Stimulated activated CD4-positive, alpha-beta T cell treated with anti-CD3 and anti-CD28 coated beads, Interleukin-4, amount 100 ng/mL, for 48 hours (primary cell): ENCODE measurements at places on chromosomes 5 and 9.

DNA sequence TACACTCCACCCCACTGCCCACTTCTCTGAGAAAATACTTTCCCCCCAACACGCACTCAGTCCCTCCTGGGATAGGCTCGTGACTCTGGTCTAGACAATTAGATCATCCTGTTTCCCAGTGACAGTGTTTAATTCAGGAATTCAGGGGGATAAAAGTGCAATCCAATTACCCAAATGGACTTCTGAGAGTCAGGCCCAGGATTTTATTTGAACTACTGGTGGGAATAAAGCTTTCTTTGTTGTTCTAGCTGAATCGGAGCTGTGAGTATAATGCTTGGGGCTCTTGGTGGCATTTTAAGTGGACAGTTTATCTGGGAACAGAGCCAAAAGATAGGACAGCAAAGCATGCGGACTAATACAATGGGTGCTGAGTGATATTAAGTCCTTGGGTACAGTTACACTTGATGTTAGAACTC, 683.3 kb downstream of the MAT2B start:
- DNase-seq, result no peak

DNA sequence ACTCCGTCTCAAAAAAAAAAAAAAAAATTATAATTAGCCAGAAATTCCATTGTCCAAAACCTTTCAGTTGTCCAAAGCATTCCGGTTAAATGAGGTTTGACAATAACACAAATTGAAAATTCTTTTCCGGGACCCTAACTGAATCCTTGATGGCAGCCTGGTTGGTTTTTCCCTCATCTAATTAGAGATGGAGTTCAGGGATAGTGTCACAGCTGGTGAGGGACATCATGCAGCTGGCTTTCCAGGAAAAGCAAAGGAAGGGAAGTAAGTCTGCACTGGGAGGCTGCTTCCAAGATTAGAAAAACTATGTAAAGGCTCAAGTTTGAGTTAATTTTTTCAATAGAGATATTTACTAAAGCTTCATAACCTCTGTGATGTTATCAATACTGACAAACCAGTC, 195.4 kb downstream of the ADAMTS12 start:
- no peak for DNase-seq

DNA sequence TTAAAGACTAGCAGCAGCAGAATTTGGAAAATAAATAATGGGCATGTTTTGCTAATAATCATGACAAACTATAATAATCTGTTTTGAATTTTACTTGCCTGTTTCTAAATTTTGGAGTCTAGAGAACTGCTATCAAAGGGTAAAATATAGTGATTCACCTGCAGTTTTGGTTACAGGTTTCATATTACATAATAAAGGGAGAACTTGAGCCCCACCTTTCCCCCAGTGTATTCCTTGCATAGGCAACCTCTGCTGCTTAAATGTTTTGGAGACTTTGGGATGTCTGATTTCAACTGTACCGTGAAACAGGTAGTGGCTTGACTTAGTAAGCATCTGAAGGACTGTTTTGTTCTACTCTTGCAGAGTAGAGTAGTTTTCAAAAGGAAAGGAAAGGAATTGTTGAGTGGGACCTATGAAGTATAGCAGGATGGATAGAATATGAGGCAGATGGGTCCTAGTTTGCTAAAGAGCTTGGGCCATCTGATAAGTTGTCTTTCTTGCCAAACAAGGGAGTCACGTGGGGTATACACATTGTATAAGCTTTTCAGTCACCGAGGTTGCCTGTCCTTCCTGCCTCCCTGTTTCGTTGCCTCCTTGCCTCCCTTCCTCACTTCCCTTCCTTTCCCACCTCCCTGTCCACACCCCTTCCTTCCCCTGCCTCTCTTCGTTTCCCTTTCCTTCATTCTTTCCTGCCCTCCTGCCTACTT, 19.1 kb downstream of the CREBRF start:
- DNase-seq, result no peak

GRCh38 chr5:32866138-32866537, 155.0 kb downstream of the NPR3 start:
- no peak for DNase-seq

DNA sequence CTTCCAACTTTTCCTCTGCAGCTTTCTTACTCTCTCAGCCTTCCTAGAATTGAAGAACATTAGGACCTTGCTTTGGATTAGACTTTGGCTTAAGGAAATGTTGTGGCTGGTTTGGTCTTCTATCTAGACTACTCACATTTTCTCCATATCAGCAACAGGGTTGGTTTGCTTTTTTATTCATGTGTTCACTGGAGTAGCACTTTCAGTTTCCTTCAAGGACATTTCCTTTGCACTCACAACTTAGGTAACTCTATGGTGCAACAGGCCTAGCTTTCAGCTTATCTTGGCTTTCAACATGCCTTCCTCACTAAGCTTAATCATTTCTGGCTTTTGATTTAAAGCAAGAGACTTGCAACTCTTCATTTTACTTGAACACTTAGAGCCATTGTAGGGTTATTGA, 153.1 kb downstream of the CCDC192 start:
- no peak for DNase-seq

DNA sequence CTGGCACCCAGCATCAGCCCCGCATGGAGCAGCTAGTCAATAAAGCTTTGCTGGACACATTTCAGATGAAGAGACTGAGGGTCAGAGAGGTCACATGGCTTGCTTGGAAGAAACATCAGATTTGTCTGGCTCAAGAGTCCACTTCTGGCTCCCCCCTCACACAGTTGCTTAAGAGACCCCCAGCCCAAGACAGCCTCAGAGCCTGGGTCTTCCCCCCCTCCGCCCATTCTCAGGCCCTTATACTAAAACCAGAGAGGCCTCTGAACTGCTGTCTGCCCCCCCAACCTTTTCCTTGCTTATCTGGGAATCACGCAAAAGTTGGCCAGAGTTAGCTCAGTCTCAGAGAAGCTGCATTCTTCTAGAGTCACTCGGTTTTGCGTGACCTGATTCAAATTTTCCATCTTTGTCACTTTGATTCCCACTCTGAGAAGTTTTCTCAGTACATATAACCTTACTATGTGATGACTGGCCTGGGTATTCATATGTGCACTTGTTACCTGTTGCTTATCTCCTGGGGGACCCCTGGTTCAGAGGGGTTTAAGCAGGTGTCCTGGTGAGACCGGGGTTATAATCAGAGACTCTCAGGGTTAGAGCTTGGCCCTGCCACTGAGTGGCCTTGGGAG, 145.4 kb upstream of the IER5L start:
- DNase-seq, result no peak

DNA sequence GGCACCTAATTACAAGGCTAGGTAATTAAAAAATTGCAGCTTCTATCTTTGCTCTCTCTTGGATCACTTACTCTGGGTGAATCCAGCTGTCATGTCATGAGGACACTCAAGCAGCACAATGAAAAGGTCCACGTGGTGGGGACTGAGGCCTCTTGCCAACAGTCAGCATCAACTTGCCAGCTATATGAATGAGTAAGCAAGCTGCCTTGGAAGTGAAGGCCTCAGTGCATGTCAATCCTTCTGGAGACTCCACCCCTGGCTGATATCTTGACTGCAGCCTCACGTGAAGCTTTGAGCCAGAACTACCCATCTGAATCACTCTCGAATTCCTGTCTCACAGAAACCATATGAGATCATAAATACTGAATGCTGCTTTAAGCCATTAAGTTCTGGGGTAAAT, 140.5 kb downstream of the SNX18 start:
- no peak for DNase-seq

- no peak for DNase-seq
These were observed 16.1 kb downstream of the GFI1B start for GRCh38 chr9:132994410-132995120.

- DNase-seq, result no peak
These were observed 26.5 kb upstream of the PCSK1 start for GRCh38 chr5:96459313-96460121.

DNA sequence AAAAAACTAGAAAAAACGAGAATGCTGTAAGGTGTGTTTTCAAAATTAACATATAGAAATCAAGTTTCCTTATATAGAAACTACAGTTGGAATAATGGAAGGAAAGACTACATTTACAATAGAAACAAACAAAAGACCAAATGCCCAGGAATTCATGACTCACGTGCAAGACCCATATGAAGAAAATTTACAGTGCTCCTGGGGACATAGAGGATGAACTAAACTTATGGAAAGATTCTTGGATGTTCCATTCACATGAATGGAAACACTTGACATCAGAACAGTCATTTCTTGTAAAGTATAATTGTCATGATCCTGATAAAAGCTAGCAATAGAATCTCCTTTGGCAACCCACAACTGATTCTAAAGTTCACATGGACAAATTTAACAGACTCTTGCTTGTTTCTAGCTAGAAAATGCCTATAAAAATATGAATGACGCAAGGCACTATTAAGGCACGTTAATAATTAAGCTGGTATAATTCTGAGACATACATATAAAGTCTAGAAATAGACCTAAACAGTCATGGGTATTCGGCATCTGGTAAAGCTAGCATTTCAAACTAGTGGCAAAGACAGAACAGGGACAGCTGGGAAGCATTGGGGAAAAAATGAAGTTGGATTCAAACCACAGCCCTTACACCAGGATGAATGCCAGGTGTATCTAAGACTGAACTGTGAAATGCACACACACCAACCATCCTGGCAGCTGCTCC, 5.1 kb upstream of the ZFP62 start:
- no peak for DNase-seq
